ENCODE measurements at places on chromosomes 2 and 18.

GRCh38 chr2:134027980-134028379 lies 225.9 kb upstream of the MGAT5 start:
- DNase-seq, result no peak

DNA sequence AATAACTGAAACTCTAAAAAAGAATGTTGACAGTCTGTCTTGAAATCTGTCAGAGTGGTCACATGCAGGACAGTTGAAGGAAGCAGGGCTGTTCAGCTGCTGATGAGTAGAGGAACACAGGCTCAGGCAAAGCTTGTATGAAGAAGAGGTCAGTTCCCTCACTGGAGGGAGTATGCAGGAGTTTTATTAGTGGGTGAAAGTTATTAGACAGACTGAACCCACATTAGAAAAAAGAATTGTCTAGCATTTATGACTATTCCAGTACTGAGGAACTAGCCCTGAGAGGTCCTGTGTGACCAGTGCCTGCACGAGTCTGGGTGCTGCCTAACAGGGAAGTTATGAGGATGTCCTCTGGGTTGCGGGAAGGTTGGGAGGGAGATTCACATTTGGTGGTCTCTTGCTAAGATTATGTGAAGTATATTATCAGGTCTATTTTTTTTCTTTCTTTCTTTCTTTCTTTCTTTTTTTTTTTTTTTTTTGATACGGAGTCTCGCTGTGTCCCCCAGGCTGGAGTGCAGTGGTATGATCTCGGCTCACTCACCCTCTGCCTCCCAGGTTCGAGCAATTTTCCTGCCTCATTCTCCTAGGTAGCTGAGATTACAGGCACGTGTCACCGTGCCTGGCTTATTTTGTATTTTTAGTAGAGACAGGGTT lies 9.6 kb downstream of the TET3 start:
- no peak for DNase-seq

DNA sequence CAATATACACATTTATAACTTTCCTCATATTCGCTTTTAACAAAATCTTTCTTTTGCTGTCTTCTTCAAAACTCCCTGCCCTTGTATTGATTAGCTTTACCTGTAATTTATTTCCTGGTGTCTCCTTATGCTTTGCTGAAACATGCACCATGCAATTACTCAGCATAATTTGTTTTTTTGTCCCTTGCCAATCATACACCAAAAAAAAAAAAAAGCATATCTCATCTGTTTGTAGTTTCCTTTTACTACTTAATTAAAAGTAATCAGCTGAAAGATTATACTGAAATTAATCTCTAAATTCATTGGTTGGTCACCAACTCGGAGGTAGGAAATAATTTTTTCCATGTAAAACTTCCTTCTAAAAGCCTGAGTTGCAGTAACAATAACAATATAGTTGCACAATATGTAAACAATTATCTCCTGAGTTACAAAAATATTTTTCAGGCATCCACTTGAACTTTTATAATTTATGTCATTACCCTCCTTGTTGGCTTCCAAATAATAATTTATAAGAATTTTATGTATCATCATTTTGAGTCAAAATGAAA lies 53.0 kb upstream of the ROCK1 start:
- DNase-seq, result no peak

- DNase-seq, result no peak
Observed at GRCh38 chr2:99562516-99562915, 72.7 kb upstream of the REV1 start.

- DNase-seq, result no peak
Observed at GRCh38 chr18:62438018-62438329, 84.9 kb upstream of the ZCCHC2 start.

GRCh38 chr2:70561893-70562292 lies 8.3 kb upstream of the TGFA start:
- DNase-seq, result no peak

DNA sequence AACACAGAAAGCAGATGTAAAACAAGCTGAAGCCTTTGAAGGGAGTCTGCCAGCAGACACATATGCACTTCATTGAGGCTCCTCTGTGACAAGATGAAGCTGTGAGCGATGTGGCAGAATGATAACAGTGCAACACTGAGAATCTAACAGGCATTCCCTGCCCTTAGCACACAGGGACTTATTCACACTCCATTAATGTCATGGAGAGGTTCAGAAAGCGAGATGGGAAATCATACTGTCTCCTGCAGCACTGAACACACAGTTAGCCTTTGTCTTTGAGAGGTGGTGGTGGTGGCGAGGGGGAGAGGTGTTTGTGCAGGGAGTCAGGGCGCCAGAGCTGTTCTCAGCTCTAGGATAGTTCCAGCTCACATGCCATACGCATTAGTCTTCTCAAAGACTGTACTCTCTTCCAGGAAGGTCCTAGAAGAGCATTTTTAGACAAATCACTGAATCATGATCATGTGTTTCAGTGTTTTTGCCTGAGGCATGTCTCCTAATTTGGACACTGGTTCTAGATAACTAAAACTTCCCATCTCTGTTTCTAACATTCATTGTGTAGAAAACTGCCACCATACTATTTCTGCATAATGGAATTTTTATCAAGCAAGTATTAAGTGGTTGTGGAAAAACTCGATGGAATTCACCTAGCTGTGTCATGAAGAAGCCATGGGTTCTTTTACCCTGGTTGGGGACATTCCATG lies 93.5 kb upstream of the ITGB6 start:
- no peak for DNase-seq

DNA sequence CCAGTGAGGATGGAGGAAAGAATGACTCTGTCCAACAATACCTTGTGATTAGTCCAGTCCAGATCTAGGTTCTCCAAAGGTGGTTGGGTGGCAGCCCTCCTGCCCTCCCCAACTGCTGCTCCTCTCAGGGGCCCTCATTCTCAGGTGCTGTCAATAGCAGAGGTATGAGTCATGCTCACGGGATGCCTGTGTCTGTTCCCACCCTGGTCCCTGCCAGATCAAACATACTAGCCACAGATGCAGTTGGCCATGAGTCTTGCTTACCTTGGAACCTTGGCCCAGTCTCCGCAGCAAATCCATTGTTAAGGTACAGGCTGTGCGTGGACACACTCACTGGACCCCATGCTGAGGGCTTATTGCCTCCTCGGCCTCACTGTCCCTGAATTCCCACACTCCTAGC lies 24.9 kb upstream of the RPIA start:
- DNase-seq, result no peak

GRCh38 chr2:189927823-189928222 lies 134.7 kb downstream of the MSTN start:
- no peak for DNase-seq

DNA sequence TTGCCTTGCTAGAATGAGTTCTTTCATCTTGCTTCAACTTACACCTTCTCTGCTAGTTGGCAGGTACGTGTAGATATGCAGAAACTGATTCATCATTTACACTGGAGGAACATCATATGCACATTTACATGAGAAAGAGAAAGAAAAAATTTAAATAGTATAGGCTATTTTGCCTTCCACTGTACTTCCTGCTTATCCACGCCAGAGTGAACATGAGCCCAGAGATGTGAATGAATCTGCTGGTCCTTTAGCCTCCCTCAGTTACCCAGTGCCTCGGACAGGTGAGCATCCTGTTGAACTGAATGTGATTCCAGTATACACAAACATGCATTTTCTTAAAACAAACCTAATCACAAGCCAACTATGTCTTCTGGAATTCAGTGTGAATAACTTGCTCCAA lies 83.6 kb downstream of the SESTD1 start:
- DNase-seq, result no peak

DNA sequence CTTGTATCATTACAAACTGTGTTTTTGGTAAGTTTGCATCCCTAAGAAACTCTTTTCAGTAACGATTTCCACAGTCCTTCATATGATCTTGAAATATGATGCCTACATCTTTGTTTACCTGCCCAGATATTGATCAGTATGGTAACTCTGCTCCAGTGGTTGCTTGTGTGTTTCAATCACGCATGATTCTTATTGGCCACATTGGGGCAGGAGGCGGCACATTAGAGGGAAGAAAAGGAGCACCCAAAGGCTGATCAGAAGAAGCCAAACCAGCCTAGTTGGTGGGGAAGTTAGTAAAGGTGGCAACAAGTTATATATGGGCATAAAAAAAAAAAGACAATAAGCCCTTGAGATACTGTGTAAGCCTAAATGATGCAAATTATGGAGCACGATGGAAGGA lies 158.9 kb downstream of the RHBDD1 start:
- DNase-seq, result no peak

GRCh38 chr2:85436836-85437487 lies 18.4 kb downstream of the SH2D6 start:
- no peak for DNase-seq

DNA sequence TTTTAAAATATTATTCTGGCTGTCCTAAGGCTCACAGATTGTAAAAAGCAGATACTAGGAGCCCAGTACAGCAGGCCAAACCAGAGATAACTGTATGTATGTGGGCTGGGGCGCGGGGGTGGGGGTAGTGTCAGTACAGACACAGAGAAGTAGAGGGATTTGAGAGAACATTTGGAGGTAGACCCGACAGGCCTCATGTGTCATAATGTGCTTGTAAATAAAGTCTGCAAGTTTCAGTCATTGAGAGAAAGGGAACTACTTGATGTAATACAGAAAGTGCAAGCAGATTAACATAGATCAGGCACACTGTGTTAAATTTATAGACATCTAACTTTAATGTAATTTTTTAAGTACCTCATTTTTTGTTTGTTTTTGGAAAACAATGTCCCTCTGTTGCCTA lies 7.4 kb upstream of the POLI start:
- no peak for DNase-seq

DNA sequence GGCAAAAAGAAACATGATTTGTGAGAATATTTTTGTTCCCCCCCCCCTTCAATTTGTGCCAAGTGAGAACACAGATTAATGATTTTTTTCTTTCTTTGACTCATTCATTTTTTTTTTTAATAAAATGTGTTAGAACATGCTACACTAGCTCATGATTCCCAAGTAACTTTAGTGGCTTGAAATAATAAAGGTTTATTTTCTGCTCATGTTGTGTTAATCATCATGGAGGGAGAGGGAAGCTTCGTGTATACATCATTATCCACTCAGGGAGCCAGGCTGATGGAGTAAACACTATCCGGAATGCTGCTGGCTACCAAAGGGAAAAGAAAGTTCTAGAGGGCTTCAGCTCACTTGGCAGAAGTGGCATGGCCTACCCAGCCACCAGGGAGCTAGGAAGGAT lies 40.6 kb downstream of the PHLPP1 start:
- DNase-seq, result no peak

GRCh38 chr18:63528863-63529492 lies 13.2 kb upstream of the SERPINB12 start:
- no peak for DNase-seq

- no peak for DNase-seq
Observed at GRCh38 chr2:41994661-41995060, 53.2 kb upstream of the PKDCC start.

Data from NCI-H2107 (cell line).